Naive thymus-derived CD4-positive, alpha-beta T cell (primary cell): ENCODE measurements at places on chromosomes 3 and 15. TPM values are rescaled to one million over a fixed set of nuclear protein-coding genes. Genes with fewer than 3 reads are reported as not detected.

Gene NLGN1
- total RNA-seq = not detected

Gene NTRK3
- not detected for total RNA-seq

Gene GPR171
- total RNA-seq = 251 TPM in 2 replicates

- H3K27me3 ChIP-seq = no peaks in the 10 kb centered on the region
- peak within 1 kb of the TSS; percentile 78 for H3K27ac ChIP-seq
- DNase-seq = peak; percentile 93
- H3K36me3 ChIP-seq = peaks cover 24% of the 10 kb centered on the region
- peak within 1 kb of the TSS; percentile 100 for H3K4me3 ChIP-seq
These were observed at the start of gene EEF1AKMT4 for GRCh38 chr3:184249412-184250166. Gene EEF1AKMT4, plus strand, starts transcription at chr3:184249672. Its CDS starts 23 bp downstream, at chr3:184249695.

DNA sequence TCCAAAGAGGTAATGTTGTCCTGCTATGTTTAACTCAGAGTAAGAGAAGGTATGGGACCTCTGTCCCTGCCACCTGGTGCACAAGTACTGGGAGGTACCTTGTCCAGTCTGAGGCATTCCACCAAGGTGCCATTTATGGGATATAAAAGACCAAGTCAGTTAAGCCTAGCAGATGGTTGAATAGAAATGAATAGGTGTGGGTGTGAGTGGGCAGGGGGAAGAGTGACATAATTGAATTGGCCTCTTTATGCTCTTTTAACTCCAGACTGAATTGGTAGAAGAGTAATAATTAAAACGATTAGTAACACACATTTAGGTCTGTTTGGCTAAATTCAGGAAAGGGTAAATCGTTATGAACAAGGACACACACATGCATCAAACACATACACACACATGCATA, 562 bp downstream of the ADGRG7 start:
- H3K4me3 ChIP-seq = no peak overlapping the region
- H3K4me1 ChIP-seq = no peaks in the 10 kb centered on the region
- H3K27ac ChIP-seq = no peak overlapping the region
- no peaks in the 10 kb centered on the region for H3K27me3 ChIP-seq
- H3K36me3 ChIP-seq = no peaks in the 10 kb centered on the region

DNA sequence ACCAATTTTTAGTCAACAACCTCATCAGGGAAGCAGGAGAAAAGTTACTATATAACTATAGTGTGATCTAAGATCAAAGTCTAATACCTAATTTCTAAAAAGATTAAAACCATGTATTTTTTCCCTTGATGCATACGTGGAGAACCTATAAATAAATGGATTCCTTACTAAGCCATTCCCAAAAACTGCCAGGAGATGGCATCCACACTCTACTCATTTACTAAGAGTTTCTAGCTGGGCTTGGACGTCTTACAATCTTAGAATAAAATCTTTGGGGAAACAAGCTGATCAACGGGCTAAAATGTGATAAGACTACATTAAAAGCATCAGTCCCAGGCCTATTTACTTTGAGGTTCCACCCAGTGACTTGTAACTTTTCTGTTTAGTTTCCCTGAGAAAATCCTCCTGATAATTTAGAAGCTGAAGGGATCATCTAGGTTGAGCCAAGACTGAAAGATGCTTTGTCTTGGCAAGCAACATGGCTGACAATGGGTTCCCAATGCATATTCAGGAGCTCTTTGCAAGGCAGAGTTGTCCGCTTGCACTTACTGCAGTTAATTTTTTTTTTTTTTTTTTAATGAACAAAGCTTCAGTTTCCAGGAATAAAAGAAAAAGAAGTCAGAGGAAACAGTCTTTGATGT, 85.5 kb upstream of the FGF12 start:
- no peaks in the 10 kb centered on the region for H3K36me3 ChIP-seq
- no peak overlapping the region for H3K4me3 ChIP-seq
- no peaks in the 10 kb centered on the region for H3K4me1 ChIP-seq
- DNase-seq = peak; percentile 23

DNA sequence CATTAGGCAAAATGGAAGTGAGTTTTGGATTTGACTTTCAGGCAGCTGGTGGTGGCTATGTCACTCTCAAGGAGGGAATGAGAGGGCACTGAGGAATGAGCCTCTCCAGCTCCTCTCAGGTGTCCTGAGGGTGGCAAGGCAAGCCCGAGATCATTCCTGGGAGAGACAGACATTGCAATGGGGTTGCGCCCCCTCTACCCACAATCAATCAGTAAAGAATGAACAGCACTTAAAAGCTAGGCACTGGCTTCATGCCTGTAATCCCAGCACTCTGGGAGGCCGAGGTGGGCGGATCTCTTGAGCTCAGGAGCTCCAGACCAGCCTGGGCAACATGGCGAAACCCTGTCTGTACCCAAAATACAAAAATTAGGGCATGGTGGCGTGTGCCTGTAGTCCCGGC, 14.1 kb upstream of the SHF start:
- peak overlapping the region; percentile 90 for H3K27ac ChIP-seq
- DNase-seq = no peak
- no peaks in the 10 kb centered on the region for H3K36me3 ChIP-seq
- H3K27me3 ChIP-seq = no peaks in the 10 kb centered on the region

- no peak overlapping the region for H3K4me3 ChIP-seq
- H3K36me3 ChIP-seq = no peaks in the 10 kb centered on the region
- H3K27ac ChIP-seq = no peak overlapping the region
- no peaks in the 10 kb centered on the region for H3K4me1 ChIP-seq
These were observed 28.1 kb upstream of the CNBP start for GRCh38 chr3:129211772-129212171.

- no peak overlapping the region for H3K4me3 ChIP-seq
- no peak for DNase-seq
- no peaks in the 10 kb centered on the region for H3K36me3 ChIP-seq
- H3K27ac ChIP-seq = no peak overlapping the region
These were observed 40.9 kb upstream of the PCSK6 start for GRCh38 chr15:101530224-101530958.

DNA sequence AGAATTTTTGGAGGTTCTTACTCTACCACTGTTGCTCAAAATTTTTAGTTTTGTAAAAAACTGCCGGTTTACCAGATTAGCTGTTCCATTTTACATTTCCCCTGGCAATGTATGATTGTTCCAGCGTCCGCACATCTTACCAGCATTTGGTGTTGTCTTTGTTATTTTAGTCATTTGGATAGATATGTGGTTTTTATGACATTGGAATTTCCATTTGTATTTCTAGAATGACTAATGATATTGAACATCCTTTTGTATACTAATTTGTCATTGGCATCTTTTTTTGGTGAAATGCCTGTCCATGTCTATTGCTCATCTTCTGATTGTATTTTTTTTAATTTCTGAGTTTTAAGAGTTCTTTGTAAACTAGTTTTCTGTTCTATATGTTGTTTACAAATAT, 28.5 kb downstream of the LRRC28 start:
- H3K4me1 ChIP-seq = no peaks in the 10 kb centered on the region
- H3K4me3 ChIP-seq = no peak overlapping the region
- no peak for DNase-seq
- no peaks in the 10 kb centered on the region for H3K36me3 ChIP-seq
- H3K27ac ChIP-seq = no peak overlapping the region

DNA sequence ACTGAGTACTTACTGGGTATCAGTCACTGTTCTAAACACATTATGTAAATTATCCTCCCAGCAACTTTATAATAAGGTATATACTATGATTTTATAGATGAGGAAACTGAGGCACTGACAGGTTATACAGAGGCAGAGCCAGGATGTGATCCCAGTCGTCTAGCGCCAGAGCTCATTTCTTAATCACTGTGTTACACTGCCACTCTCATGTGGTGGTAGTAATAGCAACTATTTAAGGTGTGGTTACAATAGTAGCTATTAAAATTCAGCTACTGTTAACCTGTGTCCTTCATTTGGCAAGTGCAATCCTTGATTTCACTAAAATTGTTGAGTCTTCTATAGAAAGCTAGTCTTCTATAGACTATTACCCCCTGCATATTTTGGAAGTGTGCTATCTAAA, 43.1 kb upstream of the TRPC1 start:
- H3K4me3 ChIP-seq = no peak overlapping the region
- no peaks in the 10 kb centered on the region for H3K36me3 ChIP-seq
- no peak for DNase-seq
- H3K4me1 ChIP-seq = no peaks in the 10 kb centered on the region
- H3K27me3 ChIP-seq = no peaks in the 10 kb centered on the region
- no peak overlapping the region for H3K27ac ChIP-seq

GRCh38 chr3:170868577-170869238, 1.3 kb downstream of the RPL22L1 start:
- H3K4me1 ChIP-seq = peaks cover 22% of the 10 kb centered on the region
- peaks cover 15% of the 10 kb centered on the region for H3K36me3 ChIP-seq
- DNase-seq = no peak
- no peaks in the 10 kb centered on the region for H3K27me3 ChIP-seq
- peak overlapping the region; percentile 86 for H3K27ac ChIP-seq
- peak overlapping the region; percentile 84 for H3K4me3 ChIP-seq

- H3K27ac ChIP-seq = no peak overlapping the region
- H3K4me3 ChIP-seq = no peak overlapping the region
- no peak for DNase-seq
- no peaks in the 10 kb centered on the region for H3K4me1 ChIP-seq
These were observed 415.1 kb upstream of the NECTIN3 start for GRCh38 chr3:110656394-110657025.

DNA sequence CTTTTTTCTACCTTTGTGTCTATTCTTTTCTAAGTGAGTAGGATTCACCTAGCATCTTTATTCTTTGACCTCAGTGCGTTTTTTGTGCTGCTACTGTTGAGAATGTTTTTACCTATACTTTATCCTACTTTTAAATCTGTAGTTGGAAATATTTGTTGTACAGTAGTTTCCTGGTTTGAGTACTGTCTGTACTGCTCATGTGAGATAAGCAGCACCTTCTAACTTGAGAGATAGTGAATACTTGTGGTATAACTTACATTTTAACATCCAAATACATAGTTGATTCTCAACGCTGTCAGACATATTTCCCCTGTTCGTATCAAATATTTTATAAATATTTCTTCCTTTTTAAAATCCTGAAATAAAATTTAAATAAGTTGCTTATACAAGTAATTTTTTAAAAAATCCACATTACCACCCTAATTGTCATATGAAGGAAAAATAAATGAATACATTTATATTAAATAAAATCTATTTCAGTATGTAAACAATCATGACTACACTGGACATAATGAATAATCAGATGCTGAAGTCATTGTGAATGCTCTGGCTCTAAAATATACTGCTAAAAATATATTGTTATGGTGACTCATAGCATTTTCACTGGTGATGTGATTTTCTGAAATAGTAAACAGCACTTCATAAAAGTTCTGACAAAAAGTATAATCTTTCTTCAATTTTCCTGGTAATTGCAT, 17.4 kb downstream of the ATP11B start:
- H3K4me1 ChIP-seq = peaks cover 13% of the 10 kb centered on the region
- no peak overlapping the region for H3K4me3 ChIP-seq
